Brain microvascular endothelial cell (primary cell): ENCODE measurements at places on chromosomes 1 and 21.

DNA sequence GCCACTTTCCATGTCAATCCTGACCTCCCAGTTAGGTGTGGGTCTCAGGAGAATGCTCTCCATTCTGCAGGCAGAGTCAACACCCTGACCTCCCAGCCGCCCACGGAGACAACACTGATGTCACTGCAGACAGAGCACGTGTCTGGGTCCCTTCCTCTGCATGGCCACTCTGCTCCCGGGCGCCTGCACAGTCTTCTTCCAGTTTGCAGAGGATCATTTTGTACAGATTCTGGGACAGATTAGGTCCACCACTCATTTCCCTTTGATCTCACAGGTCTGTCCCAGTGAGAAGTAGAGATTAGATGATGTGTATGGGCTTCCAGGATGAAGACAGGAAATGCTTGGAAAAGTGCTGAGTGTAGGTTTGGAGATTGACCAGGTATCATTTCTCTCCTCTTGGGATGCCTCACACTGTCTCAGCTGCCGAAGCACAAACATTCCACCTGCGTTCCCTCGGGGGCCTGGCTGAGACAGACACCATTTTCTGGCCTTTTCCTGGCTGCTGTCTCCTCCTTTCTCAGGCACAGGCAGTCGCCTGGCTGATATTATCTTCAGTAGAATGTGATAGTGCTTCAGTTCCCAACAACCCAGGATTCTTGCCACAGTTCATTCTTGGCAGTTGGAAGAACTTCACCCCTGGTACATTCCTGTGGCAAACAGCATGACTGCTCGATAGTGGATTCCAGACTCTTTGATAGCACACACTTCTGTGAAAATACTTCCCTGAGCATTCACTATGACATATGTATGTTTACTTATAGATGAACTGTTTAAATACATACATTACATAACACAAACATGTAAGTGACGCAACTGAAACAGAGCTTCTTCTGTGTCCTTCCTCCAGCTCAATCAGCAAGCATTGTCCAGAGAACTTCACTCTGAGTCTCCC lies 7.9 kb downstream of the MYBPHL start:
- DNase-seq = peak; percentile 93

GRCh38 chr21:37072274-37072987 lies 440 bp downstream of the PIGP start:
- peak; percentile 83 for DNase-seq

DNA sequence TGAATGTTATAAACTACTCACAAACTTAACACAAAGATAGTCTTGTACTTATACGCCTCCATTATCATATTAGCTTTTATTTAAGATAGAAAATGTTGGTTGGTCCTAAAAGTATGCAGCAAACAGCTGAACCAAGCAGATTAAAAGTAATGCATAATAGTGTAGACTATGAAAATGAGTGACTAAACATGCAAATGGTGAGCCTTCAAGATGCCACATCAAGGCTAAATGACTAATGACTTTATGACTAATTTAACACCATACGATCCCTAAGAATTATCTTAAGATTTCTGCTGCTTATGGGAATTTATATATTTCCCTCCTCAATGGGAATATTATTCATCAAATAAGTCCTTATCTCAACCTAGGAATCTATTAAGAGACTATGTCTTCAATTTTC lies 4.6 kb downstream of the GPATCH2 start:
- DNase-seq = no peak

- DNase-seq = no peak
Measured at GRCh38 chr1:105872817-105873216, 1183.7 kb upstream of the PRMT6 start.

DNA sequence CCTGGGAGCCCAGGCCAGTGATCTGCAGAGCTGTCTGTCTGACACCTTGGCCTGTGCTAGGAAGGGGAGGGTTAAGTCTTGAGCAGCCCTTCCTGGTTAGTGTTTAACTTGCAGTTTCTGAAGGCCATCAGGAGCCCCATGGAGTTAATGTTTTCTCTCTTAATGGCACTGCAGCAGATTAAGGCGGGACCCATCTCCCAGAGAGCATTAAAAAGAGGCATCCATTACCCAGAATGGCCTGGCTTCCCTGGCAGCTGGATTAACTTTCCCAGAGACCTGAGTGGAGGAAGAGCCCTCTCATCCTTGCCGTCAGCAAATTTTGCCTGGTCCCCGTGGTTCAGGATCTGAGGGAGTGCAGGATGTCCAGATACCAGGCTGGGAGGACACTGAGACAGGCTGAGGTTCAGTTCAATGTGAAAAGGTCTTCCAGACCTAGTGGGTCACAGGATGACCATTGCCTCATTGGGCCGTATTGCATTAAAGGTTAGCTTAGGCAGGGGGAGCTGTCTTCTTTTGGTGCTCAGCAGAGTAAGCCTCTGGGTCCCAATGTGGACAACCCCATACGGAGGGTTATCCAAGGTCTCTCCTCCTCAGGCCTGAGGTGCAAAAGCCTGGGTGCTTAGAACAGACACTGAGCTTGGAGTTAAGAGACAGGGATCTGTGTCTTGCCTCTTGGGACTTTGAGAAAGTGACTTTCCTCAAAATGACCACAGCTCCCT lies 522.6 kb downstream of the PTPRU start:
- DNase-seq = no peak

DNA sequence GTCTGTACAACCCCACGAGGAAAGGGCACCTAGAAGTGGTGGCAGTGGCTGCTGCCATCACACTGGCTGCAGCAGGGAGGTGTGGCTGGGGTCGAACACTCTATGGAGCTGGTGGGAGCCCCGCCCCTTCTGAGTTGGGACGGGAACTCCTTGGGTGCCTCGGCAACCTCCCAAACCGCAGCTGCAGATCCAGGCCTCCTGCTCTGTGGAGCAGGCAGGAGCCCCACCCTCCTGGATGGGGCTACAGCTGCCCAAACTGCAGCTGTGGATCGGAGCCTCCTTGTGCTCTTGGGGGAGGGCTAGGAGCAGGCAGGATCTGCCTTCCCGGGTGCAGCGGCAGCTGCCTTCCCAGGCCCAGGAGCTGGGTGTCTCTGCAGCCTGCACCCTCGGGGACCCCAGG lies 38.9 kb upstream of the TARDBP start:
- no peak for DNase-seq

- DNase-seq = no peak
Measured at GRCh38 chr1:228204958-228205357, 2.9 kb upstream of the OBSCN start.

GRCh38 chr1:13965770-13966398 lies 265.9 kb downstream of the PRDM2 start:
- DNase-seq = peak; percentile 32

GRCh38 chr21:34933609-34934335 lies 115.3 kb downstream of the RUNX1 start:
- DNase-seq = no peak

DNA sequence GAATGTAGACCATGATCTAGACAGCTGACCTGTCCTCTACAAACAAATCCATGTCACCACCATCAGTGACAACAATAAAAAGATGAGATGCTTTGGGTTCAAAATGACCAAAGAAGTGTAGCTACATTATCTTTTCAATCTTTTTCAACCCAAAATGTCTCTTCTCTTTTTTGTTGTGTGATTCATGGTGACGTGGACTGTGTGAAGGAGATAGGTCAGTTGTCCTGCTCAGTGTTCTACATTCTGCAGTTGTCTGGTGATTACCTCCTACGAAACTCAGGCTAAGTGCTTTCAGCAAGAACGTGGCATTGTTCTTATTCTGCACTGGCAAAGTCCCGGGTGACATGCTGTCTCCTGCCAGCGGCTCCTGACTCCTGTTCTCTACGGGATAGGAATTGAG lies 73.1 kb downstream of the PRKAB2 start:
- no peak for DNase-seq

DNA sequence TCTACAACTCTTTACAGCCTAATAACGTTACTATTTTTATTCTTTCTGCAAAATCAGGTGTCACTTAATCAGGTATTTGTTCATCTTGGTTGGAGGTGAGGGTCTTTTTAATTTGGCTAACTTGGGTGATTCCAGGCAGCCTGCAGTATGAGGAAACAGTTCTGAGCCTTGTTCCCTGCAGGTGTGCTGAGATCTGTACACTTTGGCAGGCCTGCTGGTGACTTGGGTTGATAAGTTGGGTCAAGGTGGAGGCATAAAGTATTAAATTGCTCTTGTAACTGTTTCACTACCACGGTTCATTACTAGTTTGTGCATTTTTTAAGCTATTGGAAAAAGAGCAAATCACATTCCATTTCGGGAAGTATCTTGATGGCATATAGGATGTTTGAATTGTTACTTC lies 10.0 kb downstream of the MAP3K21 start:
- no peak for DNase-seq

GRCh38 chr1:99784143-99784542 lies 17.7 kb upstream of the FRRS1 start:
- DNase-seq = no peak

DNA sequence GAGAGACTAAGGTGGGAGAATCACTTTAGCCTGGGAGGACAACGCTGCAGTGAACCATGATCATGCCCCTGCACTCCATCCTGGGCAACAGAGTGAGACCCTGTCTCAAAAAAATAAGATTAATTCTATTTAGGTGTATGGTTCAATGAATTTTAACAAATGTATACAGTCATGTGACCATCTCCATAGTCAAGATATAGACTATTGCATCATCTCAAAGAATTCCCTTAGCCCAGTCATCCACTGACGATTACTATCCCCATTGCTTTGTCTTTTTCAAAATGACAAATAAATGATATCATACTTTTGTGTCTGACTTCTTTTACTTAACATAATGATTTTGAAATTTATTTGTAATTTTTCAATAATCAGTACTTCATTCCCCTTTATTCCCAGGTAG lies 260.0 kb downstream of the LRRC7 start:
- no peak for DNase-seq

- no peak for DNase-seq
Measured at GRCh38 chr1:15410223-15410883, 665 bp downstream of the EFHD2 start.

DNA sequence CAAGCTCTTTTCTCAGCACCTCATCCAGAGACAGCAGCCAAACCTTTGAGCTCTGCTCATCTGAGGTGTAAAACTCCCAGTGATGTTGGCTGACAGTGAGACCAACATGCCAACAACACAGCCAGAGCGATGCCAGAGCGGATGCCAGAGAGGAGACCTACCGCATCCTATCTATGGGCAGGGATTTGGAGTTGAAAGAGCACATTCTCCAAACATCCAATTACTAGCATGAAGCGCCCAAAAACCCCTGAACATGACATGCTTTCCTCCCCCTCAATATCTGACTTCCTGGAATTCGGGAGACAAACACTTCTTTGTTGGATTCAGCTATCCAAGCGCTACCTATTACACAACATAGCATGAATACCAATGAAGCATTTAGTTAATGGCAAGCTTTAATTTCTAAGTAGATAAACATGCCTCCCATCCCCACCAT lies 23.1 kb upstream of the PAXBP1 start:
- no peak for DNase-seq

DNA sequence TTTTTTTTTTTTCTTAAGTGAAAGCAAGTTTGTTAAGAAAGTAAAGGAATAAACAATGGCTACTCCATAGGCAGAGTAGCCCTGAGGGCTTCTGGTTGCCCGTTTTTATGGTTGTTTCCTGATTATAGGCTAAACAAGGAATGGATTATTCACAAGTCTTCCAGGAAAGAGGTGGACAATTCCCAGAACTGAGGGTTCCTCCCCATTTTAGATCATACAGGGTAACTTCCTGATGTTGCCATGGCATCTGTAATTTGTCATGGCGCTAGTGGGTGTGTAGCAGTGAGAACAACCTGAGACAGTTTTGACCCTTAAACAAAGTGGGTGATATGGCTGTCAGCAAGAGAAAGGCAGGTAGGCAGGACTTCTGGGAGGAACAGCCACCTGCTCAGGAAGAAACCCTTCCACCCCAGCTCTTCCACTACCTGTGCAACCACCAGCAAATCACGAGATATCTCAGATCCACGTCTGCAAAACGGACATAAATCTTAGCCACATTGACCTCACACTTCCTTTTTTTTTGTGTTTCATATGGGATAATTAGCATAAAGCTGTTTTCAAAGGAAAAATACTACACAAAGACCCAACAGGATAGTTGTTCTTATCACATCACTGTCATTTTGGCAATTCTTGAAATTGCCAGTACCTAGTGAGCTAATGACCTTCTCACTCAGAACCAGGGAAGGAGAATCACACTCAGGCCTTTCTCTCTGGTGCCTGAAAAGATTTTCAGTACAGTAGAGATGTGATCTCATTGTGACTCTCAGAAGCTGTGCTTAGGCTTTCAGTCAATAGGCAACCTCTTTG lies 34.8 kb upstream of the DUSP10 start:
- no peak for DNase-seq

DNA sequence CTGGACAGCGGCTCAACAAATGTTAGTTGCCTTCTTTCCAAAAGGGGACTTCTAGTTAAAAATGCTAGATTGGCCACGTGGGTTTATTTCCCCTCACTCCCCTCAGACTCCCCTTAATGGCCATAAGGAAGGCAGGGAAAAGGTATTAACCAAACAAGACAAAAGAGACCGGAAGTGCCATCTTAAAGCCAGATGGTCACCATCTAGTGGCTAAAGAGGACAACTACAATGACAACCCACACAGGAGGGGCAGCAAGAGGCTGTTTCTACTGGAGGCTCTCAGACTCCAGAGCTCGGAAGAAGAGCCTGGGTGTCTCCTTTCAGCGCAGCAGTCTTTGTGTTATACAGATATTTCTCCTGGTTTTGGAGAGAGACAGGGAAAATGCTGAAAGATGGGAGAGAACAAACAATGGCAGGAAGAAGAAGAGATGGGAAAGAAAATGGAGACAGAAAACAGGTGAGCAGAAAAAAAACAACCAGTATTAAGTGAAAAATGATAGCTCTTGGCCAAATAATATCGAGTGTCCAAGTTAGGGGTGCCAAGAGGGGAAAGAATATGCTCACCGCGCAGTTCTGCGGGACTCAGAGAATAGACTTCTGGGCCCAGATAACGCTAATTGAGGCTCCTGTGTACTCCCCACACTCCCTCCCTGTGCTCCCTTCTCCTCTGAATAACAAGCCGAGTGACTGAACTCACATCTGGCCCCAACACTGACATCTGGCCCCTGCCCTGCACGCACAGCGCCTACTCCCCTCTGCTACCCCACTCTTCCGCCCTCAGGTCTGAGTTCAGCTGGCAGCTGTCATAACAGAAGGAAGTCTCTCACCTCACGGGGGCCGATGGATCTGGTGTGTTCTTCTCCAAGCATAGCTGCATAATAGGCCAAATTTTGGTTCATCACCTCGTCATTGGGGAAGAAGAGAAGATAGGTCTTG lies 9.6 kb downstream of the P3H1 start:
- peak; percentile 54 for DNase-seq

DNA sequence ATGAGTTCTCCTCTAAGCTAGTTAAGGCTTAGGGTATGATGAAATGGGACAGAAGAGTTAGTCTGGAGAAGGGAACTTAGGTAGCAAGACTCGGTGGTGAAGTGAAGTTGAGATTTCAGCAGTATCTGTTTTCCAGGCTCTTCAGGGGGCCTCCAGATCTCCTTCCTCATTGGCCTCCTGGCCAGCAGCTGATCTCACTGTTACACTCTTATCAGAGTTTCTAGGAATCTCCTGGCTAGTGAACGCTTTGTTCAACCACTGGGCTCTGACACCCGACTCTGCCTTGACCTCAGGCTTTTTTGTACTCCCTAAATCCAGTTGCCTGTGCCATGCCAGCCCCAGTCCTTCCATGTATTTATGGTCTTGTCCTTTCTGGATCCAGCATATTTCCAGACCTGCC lies 311.0 kb downstream of the ASTN1 start:
- DNase-seq = no peak

- no peak for DNase-seq
Measured at GRCh38 chr1:46681333-46682034, 9.8 kb downstream of the TEX38 start.

- DNase-seq = no peak
Measured at GRCh38 chr1:61782771-61783170, 40.5 kb downstream of the PATJ start.

GRCh38 chr1:2525572-2525919 lies 850 bp downstream of the PANK4 start:
- no peak for DNase-seq
